ENCODE measurements at places on chromosomes 12 and 14.

DNA sequence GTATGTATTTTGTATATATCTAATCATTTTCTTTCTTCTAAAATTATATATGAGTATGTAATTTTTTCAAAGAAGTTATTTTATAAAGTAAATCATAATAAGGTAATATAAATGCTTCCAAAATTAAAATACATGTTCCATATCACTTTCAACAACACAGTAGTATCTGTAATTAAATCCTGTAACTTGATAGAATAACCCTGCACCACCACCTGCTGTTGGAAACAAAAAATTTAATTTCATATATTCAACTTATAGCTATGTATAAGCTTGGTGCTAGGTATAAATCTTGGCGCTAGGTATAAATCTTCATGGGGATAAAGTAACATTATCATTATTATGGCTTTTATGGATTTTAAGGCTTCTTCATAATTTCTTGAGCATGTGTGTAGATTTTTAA is 149.7 kb upstream of the DCN start:
- DNase-seq: no peak

DNA sequence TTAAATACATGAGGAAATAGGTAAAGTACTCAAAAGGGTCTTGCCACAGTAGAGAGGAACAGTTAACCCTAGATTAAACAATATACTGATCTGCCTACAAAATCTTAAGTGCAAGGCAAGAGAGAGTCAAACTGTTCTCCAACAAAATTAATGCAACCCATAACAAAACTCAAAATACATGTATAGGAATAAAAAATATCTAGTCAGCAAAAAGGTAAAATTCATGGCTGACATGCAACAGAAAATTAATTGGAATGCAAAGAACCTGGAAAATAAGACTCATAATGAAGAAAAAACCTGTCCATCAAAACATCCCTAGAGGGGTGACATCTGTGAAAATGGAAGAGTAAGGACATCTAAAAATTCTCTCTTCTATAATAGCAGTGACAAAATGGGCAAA is 173.6 kb downstream of the ADAMTS20 start:
- DNase-seq: no peak

- no peak for DNase-seq
These were observed 2.1 kb downstream of the OR6C70 start for GRCh38 chr12:55467836-55468235.

DNA sequence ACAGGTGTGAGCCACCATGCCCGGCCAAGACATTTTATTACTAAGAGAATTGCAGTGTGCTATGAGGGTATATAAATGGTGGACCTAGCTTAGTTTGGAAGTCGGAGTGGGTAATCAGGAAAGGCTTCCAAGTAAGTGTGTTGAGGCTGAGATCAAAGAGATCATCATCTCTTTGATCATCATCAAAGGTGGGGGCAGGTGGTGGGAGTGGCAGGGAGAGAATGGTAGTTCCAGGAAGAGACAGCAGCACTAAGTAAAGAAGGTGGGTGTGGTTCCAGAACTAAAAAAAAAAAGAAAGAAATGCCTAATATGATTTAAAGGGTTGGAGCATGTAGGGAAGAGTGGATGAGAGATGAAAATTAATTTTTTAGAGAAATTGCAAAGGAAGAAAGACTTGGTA is 14.7 kb downstream of the SLC4A8 start:
- no peak for DNase-seq

GRCh38 chr12:82877963-82878362 is 191.3 kb downstream of the TMTC2 start:
- DNase-seq: no peak

- DNase-seq: no peak
These were observed 83.4 kb downstream of the PDE3A start for GRCh38 chr12:20451761-20452160.

DNA sequence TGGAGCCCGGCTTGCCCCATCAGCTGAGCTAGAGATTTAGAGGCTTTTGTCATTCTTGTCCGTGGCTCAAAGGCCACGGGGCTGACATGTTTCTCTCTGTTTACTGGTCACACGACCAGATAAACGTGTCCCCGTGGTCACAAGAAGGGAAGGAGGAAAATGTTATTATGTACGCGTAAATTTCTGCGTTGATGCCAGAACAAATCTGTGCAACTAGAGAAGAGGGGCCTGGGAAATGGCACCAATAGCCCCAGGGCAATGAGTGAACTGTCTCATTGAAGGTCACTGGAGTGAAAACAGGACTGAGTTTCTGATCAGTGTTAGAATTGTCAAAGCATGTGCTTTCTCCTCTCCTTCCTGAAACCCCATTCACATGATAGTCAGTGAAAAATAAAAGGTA is 25.3 kb downstream of the OAS2 start:
- DNase-seq: no peak

GRCh38 chr14:52402812-52403526 is 88.9 kb downstream of the PTGER2 start:
- DNase-seq: no peak

DNA sequence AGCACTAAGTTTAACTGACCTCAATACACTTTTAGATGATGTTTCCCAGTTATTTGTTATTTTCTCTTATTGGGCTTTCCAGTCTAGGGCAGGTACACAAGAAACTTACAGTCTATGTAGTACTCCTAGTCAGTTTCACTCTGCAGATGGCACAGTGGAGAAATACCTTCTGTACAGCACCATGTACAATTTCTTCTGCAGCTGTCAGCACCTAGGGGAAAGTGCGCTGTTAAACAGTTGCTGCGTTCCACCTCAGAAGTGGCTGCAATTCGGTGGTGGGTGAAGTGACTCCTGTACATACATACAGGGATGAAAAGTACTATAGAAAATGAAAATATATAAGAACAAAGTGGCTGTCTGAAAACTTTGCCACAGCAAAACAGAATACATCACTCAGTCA is 48.3 kb downstream of the NOVA1 start:
- DNase-seq: no peak

- DNase-seq: no peak
These were observed 98.8 kb upstream of the GSC start for GRCh38 chr14:94868772-94869072.

GRCh38 chr12:49873361-49873934 is 30.3 kb downstream of the FAIM2 start:
- DNase-seq: no peak

- DNase-seq: no peak
These were observed 567.4 kb downstream of the MED13L start for GRCh38 chr12:115710104-115710564.

- no peak for DNase-seq
These were observed 135.8 kb upstream of the PLXNC1 start for GRCh38 chr12:94012590-94012989.

GRCh38 chr12:106582641-106583230 is at the start of gene RFX4:
RFX4 (plus strand) TSS chr12:106583004; CDS start chr12:106583321, 317 bp downstream.
- DNase-seq: no peak

DNA sequence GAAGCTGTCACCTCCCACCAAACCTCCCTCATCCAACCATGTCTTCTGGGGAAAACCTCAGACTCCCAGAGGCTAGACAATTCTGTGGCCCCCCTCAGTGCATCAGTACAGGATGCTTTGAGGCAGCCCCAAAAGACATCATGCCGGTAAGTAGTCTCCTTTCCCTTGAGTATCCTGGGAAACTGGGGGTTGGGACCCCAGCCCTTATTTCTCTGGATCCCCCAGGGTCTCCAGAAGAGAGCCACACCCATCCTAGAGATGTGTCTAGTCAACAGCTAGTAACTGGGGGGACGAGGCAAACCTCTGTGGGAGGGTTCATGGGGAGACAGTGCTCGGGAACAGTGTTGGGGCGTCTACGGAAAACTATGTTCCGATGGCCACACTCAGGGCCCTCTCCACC is 974.2 kb upstream of the TMEM132C start:
- no peak for DNase-seq

GRCh38 chr12:130063866-130064265 is 98.4 kb upstream of the FZD10 start:
- DNase-seq: no peak

DNA sequence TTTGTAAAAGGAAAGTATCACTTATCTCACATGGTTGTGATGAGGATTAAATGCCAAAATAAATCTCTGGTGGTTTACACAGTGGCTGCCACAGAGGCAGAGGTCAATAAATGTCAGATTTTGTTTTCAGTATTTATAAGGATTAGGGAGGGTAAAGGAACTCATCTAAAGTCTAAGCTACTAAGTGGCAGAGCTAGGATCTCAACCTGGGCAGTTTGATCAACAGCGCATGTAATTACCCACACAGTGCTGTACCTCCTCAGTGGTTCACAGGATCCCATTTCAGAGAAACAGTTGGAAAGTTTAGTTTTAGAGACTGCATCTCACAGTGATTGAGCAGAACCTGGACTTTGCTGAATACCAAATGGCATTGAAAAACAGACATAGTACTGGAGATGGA is 44.9 kb upstream of the RIC8B start:
- DNase-seq: no peak

DNA sequence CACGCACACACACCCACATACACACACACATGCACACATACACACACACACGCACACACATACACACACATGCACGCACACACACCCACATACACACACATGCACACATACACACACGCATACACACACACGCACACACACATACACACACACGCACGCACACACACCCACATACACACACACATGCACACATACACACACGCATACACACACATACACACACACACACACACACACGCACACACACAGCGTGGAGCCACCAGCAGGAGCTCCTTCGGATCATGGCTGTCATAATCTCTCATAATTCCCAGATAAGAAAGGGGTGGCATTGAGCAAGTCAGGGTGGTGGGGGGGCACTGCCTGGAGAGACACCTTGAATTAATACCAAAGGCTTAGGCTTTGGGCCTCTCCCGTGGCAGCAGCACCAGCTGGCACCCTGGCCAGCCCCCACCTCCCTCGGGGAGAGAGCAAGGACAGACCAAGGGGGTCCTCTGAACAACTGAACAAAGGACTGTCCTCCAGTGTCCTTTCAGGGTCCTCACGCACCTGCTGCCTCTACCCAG is 21.9 kb downstream of the ANO2 start:
- no peak for DNase-seq

GRCh38 chr12:54502485-54502884 is 4.9 kb downstream of the NCKAP1L start:
- DNase-seq: no peak

- no peak for DNase-seq
These were observed 105.4 kb downstream of the TTC8 start for GRCh38 chr14:88929656-88930436.

DNA sequence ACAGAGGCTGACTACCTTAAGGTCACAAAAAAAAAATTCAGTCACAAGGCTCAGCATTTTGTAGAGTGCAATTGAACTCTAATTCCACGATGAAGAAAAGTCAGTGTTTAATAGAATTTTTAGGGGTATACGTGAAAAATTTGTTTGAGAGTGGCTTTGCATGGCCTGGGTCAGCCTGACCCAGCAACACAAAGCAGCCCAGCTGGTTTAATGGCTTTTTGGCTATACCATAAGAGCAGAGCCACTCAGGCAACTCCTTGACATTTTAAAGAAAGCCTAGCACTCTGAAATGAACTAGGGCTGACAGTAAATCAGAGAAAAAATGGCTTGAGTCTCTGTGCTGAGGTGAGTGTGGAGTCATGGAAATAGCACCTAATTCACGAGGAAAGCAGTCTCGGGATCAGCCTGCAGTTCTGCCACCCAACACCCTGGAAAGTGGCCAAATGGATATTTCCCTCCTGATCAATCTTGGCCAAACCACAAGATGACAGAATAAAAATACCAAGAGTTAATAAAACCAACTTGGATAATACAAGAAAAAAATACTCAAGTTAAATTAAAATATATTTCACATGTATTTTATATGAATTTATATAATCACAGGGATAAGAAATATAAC is 59.5 kb downstream of the GALNT4 start:
- DNase-seq: no peak

All from stimulated activated CD8-positive, alpha-beta memory T cell treated with anti-CD3 and anti-CD28 coated beads, Interleukin-15, amount 100 ng/mL, for 1 hour (primary cell).